ENCODE measurements at places on chromosomes 4 and X.
A peak's percentile ranks its signal among the peaks of the same experiment; 100 is the strongest.

DNA sequence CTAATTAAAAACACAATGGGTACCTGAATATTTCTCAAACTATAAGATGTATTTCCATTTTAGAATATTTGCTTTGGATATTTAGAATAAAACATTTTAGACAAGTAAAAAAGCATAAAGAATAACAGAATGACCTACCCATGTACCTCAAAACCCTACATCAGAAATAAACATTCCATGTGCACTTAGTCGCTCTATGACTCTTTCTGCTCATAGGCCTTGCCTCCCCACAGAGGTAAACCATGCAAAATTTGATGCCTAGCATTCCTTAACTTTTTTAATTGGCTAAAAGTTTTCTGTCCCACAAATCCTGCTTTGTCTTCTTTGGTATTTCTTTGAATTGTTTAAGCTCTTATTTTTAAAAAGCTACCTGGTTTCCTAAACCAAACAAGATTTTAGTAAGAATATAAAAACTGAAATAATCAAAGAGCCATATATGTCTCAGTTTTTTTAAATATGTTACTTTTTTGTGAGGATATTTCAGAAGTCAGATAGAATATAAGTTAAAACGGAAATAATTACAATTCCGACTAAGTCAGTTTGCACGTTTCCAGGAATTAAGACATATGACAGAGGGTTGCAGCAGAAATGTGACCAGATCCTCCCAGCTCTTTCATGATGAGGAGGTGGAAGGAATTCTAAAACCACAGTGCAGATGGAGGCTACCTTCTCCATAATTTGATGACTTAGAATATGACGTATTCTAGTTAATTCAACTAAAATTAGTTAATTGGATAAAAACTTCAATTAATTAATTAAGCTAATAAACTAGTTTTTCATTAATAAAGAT, 102.5 kb downstream of the FIP1L1 start:
- no peak for DNase-seq

- DNase-seq = no peak
These were observed 53.8 kb upstream of the TXK start for GRCh38 chr4:48187813-48188212.

DNA sequence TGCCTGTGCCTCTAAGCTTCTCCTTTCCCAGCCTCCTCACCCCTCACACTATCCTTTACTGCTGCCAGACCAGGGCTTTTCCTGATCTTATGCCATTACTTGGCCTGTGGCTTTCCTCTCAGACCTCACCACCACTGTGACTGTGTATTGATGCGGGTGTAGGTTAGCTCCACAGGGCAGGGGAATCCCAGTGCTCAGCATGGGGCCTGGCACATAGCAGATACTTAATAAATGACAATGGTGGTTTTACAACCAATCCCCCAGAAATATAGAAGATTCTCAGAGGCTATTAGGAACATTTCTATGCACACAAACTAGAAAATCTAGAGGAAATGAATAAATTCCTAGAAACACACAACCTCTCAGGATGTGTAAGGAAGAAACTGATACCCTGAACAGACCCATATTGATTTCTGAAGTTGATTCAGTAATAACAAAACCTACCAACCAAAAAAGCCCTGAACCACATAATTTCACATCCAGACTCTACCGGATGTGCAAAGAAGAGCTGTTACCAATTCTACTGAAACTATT, 129.6 kb upstream of the QRFPR start:
- DNase-seq = no peak

DNA sequence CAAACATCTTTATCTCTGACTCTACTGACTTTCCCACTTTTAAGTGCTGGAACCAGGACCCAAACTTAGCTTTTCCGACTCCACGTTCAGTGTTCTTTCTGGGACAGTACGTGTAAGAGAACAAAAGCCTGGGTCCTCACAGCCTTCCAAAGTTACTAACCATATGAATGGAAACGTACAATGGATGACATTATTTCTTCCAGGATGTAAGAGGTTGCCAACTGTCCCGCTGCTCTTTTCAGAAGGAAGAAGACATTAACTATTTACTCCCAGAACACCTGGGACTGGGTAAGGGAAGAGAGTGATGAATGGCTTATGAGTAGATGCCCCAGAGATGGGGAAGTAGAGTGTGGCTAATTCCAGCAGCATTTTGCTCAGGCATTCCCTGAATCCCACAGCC, 114.7 kb downstream of the TRAPPC11 start:
- no peak for DNase-seq

DNA sequence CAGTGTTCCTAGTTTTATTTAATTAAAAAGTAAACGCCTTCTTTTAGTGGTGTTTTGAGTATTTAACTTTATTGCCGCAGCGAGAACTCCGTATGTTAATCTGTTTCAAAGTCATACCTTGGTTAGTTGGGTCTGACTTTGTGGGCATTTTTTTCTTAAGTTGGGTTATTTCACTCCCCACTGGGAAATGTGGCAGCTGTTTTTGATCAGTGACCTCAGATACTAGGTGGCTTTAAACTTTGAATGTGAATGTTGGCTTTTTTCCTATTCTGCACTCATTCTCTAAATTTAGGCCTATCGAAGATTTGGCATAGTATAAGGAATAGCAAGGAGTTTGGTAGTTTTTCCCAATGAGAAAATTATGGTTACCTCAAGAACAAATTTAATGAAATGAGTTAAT, 85.9 kb downstream of the FIP1L1 start:
- no peak for DNase-seq

DNA sequence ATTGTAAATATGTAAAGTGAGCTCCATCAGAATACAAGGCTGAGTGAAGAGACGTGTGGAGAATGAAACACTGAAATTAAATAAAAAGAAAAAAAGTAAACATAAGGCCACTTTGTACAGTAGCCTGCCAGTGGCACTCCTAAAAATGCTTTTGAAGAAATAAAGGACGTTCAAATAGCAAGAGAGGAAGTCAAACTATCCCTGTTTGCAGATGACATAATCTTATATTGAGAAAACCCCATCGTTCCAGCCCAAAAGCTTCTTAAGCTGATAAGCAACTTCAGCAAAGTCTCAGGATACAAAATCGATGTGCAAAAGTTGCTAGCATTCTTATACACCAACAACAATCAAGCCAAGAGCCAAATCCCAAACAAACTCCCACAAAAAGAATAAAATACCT, 24.2 kb downstream of the RASSF6 start:
- DNase-seq = no peak

DNA sequence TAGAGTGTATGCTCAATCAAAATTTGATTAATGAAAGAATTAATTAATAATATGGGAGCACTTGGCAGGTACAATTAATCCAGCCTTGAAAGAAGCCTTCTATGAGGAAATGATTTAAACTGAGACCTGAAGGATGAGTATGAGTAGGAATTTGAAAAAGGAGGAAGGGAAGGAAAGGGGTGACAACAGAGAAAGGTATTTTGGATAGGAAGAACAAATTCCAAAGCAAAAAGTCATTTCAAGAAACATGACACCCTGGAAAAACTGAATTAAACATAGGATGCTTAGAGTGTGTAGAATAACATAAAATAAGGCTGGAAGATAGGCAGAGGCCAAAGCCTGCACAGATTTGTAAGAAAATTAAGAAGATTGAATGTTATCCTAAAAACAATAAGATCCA, 29.6 kb downstream of the PHOX2B start:
- no peak for DNase-seq

- DNase-seq = no peak
These were observed 13.3 kb upstream of the PITX2 start for GRCh38 chr4:110636171-110636679.

DNA sequence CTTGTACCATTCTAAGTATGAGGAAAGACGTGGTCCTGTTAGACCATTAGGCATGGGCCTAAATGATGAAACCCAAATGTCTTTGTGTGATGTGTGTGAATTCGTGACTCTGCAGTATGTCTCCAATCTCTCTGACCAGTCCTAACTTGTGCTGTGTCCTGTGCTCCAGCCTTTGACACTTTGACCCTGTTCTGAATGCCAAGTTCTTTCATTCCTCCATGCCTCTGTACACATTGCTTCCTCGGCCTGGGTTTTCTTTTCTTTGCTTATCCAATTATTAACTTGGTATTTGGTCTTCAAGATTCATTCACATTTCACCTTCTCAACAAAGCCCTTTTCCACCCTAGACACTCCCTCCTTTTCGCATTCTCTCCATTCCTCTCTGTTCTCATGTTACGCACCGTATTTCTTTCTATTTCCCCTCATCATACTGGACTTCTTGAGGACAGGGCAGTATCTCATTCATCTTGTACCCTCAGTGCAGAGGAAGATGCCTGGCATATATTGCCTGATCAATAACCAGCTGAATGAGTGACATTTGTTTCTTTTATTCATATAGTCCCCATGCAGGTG, 138.7 kb downstream of the F11 start:
- DNase-seq = no peak

DNA sequence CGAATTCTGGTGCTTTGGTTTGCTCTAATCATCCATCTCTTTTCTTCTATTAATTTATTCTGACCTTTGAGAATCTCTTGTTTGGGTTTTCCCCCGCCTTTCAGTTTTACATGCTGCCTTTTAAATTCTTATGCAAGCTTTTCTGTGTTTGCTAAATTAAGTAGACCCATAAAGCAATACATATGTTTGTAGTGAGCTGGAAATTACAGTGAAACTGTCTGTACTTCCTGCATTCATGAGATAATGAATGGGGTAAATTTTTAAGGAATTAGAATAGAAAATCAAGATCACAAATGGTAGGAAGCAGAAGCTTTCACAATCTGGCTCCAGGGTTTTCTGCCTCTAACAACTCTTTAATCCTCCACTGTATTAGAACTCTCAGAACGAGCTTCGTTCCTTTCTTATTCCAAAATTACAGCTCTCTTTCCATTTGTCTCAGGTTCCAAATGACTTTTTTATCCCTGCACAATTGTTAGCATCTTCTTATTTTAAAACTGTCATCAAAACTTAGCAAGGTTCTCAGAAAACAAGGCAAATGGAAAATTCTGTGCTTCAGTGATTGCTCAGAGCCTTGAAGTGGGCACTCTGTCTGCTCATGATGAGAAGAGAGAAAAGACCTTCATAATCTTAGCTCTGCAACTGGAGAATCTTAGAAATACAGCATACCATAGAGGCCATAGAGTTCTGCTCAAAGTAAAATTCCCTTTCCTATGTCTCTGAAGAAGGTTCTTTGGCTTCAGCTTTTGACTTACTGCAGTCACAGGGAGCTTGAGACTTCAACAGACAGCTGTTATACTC, 108.2 kb downstream of the EGF start:
- DNase-seq = no peak

DNA sequence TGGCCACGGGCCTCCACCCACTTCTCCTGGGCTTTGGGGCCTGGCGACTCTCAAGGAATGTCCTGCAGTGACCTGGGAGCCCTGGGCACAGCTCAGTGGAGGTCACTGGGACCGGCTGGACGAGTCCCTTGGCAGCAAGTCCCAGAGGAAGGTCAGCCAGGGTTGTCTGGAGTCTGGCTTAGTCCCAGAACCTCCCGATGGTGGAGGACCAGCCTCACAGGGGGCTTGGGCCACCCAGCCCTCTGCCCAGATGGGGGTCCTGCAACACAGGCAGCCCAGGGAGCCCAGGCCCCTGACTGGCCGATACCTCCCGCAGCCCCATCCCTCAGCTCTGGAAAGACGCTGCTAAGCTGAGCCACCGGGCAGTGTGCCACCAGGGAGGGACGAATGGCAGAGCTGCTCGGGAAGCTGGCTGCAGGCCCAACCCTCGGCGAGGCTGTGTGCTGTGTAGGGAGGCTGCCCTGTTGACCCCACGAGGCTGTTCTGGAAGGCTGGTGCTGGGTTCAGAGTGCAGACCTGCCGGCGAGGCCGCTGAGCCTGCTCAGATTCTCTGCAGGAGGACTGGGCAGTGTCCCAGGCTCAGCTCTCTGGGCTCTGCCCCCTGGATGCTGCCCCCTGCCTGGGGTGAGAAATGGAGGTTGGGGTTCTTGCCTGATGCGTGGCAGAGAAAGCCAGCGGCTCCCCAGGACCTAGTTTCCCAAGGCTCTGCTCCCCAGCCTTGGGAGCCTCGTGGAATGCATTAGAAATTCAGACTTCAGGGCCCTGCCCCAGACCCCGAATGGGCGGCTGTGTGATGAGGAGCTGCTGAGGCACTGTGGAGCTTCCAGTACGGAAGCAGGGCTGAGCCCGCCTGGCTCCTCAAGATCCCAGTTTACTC, 61.7 kb downstream of the ADRA2C start:
- DNase-seq = no peak

- DNase-seq = no peak
These were observed 152.3 kb upstream of the PRDX4 start for GRCh38 chrX:23515028-23515427.

DNA sequence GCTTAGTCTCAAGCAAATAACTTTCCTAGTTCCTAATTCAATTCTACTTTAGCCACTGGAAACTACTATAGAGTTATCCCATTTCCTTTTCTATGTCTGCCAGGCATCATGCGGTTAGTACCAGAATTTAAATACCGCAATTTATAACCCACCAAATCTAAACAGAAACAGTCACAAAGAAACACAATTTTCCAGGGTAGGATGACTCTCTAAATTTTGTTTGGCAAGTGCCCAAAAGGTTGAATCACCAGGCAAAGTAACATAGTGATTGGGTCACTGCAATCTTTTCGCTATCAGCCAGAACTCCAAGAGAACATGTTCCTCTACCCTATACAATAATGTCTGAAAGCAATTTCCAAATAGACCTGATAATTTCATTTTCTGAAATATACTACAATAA, 240.2 kb upstream of the GRIA3 start:
- no peak for DNase-seq

GRCh38 chr4:160810941-160811340, 1352.9 kb downstream of the FSTL5 start:
- DNase-seq = no peak

GRCh38 chr4:6549890-6550620, 24.9 kb upstream of the MAN2B2 start:
- no peak for DNase-seq

DNA sequence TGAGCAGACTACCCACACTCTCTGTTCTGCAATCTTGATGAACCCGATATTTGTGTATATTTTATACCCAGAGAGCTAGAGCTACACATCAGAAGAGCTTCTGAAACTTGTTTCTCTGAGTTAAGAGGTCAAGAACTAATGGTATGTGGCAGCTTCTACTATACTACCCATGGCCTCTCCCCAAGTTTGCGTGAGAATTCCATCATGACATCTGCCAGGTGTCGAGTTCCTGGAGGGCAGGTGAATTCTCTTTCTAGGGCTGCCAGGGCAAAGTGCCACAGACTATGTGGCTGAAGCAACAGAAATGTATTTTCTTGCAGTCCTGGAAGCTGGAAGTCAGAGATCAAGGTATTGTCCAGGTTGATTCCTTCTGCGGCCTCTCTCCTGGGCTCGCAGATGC, 4.4 kb downstream of the SORCS2 start:
- no peak for DNase-seq

- no peak for DNase-seq
These were observed 227.8 kb downstream of the STIM2 start for GRCh38 chr4:27088491-27088890.

GRCh38 chrX:28133763-28134162, 152.5 kb upstream of the DCAF8L1 start:
- no peak for DNase-seq

- DNase-seq = peak; percentile 20
These were observed at the start of the genes CEP44 and FBXO8 for GRCh38 chr4:174283507-174284471. CEP44 (plus strand) TSS chr4:174283911; CDS start chr4:174299122, 15,211 bp downstream. FBXO8 (minus strand) TSS chr4:174283667; CDS start chr4:174263092, 20,575 bp downstream.

DNA sequence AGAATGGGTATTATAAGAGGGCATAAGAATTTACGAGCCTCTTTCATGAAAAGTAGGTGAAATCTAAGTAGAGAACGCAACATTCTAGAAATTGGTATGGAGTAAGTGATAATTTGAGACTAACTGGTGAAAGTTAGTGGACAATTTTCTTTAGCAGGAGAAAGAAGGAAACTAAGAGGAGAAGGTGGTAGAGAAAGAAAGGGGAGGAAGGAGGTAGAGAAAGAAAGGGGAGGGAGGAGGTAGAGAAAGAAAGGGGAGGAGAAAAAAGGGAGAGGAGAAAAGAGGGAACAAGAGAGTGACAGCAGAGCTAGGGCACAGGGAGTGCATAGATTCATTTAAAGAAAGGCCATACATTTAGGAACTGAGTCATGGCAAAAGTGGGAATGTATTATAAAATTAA, 94.1 kb downstream of the RNF150 start:
- DNase-seq = no peak

Measured in activated CD8-positive, alpha-beta memory T cell treated with anti-CD3 and anti-CD28 coated beads for 1 hour (primary cell).